Endothelial cell of umbilical vein (primary cell): ENCODE measurements at places on chromosomes 3 and 15.

DNA sequence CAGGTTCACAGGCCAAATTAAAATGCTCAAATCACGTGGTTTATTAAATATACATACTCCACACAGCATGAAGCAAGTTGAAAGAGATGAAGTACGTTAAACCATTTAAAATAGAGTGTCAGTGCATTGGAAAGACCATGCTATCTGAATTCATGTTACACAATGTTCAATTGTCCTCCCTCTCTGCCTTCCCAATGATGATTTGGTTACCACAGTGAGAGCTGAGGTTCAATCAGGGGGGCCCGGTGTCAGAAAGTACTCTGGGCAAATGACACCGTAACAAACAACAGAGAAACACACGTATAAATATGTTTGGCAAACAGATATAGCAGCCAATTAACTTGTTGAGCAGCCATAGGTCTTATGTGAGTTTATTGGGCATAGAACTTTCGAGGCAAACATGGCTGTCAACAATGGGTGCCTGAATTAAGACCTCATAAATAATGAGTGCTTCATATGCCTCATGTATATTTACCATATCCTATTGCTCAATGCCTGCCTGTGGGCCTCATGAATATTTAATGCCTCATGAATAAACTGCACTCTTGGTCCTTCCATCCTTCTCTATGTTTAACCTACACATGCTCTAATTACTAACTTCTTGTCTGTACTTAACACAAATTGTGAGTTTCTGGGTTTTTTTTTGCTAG is 641.5 kb downstream of the PLOD2 start:
- no peak for DNase-seq
- H3K4me1 ChIP-seq: no peaks in the 10 kb centered on the region
- no peaks in the 10 kb centered on the region for H3K27me3 ChIP-seq
- no peaks in the 10 kb centered on the region for H3K36me3 ChIP-seq

DNA sequence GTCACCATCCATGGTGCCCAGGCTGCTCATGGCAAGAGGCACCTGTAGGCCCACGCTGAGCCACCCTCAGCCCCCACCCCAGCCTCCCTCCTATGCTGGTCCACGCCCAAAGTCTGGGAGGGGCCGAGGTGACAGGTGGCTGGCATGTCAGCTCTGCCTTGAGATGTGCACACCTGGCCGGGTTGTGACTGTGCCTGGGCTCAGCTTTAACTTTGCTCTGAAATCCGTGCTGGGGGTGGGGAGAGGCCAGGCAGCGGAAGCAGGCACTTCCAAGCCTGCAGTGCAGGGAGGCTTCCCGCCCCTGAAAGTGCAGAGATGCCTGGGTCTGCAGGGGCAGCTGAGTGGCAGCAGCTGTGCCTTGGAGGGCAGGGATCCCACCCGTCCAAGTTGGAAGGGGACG is 1124.8 kb downstream of the SI start:
- H3K4me3 ChIP-seq: no peak overlapping the region
- H3K27me3 ChIP-seq: no peaks in the 10 kb centered on the region
- H3K27ac ChIP-seq: no peak overlapping the region
- no peak for DNase-seq

DNA sequence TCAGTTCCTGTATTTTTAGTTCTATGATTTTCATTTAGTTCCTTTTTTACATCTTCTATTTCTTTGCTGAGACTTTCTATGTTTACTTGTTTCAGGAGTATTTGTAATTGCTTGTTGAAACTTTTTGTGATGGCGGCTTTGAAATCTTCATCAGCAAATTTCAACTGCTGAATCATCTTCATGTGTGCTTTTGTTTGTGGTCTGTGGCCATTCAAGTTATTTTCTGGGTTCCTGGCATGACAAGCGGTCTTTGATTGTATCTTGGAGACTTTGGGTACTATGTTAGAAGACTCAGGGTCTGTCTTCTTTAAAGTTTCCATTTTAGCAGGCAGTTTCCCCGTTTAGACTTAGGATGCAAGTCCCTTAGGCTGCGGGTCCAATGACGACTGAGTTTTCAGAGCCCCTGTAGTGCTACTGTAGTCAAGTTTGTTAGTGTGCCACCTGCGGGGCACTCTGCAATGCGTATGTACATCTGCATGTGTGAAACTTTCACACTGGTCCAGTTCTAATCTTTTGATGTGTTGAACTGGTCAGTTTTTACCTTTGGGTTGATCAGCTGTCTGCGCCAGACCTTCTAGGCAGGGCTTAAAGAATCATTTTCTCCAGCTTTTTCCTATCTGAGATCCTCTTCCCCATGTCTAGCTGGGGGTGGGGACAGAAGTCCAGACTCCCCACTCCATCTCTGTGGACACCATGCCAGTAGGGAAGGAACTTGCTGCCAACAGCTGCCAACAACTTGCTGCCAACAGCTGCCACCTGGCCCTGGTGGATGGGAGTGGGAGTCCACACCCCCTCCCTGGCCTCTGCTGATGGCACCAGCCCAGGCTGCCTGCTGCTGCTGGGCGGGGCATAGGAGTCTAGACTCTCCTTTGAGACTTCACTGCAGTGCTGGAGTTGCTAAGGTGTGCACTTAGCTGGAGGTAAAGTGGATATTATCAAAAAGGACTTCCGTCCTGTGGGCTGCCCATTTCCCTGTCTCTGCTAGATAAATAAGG is 190.9 kb downstream of the TJP1 start:
- H3K36me3 ChIP-seq: no peaks in the 10 kb centered on the region
- no peaks in the 10 kb centered on the region for H3K27me3 ChIP-seq
- H3K4me1 ChIP-seq: no peaks in the 10 kb centered on the region
- H3K4me3 ChIP-seq: no peak overlapping the region

- H3K4me3 ChIP-seq: no peak overlapping the region
- H3K36me3 ChIP-seq: no peaks in the 10 kb centered on the region
- no peaks in the 10 kb centered on the region for H3K4me1 ChIP-seq
- DNase-seq: no peak
- H3K27ac ChIP-seq: no peak overlapping the region
Measured at GRCh38 chr3:39013289-39013688, 38.5 kb downstream of the SCN11A start.
